Right atrium auricular region (tissue), 2 donors: ENCODE measurements at places on chromosomes 5 and 9.

DNA sequence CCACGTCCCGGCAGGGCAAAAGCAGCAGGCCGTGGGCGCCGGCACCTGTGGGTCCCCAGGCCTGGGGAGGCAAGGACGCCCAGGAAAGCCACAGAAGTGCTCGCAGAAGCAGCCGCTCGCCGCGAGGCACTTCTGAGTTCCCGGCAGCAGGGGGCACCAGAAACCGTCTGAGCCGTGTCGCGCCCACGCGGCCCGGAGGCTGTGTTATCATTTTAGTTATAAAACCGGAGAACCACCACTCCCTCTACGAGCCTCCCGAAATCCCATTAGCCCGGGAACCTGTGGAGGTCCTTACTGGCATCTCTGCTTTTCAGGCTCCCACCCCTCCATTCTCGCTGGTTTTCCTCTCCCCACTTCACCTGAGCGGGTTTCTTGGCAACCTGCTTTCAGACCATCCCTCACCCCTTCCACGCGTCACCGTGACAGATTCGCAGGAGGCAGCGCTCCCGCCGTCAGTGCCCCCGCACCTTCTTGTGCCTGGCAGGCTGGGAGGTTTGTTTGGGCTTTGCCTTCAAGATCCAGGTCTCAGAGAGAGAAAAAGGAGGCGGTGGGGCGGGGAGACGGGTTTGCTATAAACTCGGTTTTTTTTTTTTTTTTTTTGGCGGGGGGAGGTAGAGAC is 2.3 kb downstream of the GDNF start:
- DNase-seq: peak; percentile 85

GRCh38 chr9:71826279-71826678 is 58.0 kb upstream of the CEMIP2 start:
- DNase-seq: no peak

GRCh38 chr9:122055701-122056100 is 37.4 kb downstream of the TTLL11 start:
- DNase-seq: no peak

DNA sequence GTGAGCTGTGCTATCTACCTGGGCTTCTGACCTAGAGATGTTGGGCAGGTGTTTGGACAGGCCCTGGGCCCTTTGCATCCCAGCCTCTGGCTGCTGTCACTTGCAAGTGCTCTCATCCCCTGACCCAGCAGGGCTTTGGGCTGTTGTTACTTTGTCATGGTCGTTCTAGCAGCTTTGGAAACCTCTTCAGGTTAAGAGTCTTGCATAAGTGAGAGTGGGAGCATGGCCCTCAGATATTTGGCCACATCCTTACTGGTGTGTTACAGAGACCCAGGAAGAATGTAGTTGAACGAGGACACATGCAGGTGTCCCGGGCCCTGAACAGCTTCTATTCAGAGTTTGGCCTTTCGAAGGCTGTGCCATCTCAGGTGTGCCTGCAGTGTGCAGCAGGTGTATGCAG is 4.5 kb downstream of the TENT4A start:
- peak; percentile 56 for DNase-seq

- DNase-seq: no peak
Observed at GRCh38 chr9:110579034-110579861, at the start of gene SVEP1. Gene SVEP1, minus strand, starts transcription at chr9:110579741. Its CDS starts 198 bp downstream, at chr9:110579543.

DNA sequence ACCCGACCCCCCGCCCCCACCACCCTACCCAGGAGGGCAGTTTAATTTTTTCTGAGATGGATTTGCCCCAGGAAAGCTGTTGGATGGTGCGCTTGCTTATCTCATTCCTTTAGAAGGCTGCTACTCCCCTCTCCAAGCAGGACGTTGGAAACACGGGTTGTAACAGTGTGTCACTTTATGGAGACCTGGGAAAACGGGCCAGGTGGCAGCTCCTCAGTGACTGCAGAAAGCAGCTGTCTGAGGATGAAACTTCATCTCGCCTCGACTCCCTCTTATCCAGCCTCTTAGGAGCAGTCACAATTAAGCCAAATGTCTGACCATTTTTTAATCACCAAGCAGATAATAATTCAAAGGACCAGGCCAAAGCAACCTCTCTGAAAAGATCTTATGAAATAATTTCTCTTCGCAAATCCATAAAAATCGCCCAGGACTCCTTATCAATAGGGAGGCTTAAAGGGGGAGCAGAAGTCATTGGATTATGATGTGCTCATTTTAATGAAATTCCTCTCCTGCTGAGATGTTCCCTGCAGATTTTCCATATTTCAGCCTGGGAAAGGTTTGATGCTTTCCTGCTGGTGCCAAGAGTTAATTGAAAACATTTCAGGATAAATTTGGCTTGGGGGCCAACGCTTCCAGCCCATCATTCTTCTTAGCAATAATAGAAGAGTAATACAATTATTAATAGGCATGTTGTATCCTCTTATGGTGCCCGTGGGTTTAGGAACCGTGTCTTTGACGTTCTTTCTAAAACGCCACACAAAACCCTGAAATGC is 26.0 kb downstream of the GAS1 start:
- no peak for DNase-seq
